ENCODE measurements at places on chromosomes 3 and 15.

GRCh38 chr15:73997986-73998385 is 3.5 kb downstream of the PML start:
- no peak for DNase-seq

GRCh38 chr3:123984957-123985356 is 7.0 kb downstream of the ROPN1 start:
- no peak for DNase-seq

DNA sequence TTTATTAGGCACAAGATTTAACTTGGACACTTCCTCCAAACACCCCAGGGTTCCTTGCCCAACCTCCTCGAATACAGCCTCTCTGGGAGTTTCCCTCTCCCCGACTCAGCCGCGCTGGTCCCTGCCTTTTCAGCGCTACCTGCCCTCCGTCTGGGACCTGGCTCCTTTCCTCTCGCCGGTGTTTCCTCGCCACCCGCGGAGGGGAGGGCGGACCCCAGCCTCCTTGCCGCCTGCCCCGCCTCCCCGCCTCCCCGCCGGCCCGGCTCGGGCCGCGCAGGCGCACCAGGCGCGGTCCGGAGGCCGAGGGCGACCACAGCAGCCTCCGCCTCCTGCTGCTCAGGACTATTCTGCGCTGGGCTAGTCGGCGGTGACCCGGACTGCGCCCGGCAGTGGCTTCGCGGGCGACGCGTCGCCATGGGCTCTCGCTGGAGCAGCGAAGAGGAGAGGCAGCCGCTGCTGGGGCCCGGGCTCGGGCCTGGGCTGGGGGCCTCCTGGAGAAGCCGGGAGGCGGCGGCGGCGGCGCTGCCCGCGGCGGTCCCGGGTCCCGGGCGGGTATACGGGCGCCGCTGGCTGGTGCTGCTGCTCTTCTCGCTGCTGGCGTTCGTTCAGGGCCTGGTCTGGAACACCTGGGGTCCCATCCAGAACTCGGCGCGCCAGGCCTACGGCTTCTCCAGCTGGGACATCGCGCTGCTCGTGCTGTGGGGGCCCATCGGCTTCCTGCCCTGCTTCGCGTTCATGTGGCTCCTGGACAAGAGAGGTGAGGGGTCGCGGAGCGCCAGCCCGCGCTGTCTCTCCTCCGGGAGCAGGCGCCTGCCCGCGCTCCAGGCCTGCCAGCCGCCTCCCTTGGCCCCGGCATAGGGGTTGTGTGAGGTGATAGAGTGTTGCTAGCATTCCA is at the start of gene SLC49A4:
SLC49A4 (plus strand) TSS at position 291 of the 895 bp plus-strand sequence; CDS start at position 415, 124 bp downstream.
- peak; percentile 62 for DNase-seq

DNA sequence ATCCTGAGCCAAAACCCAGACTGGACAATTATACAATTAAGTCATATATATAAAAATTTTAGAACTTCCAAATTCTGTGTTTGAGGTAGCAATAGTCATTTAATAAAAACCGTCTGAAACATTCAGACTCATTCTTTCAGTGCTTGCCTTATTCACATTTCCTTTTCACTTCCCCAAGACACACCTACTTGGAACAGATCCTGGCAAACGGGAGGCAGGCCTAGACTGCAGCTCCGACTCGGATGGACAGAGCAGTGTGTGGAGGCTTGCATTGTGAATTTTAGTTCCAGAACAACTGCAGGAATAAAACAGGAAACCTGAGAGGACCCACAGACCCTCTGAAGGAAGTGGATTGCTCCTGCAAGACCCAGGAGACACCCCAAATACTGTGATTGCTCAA is 341.4 kb downstream of the CNTN3 start:
- DNase-seq, result no peak

DNA sequence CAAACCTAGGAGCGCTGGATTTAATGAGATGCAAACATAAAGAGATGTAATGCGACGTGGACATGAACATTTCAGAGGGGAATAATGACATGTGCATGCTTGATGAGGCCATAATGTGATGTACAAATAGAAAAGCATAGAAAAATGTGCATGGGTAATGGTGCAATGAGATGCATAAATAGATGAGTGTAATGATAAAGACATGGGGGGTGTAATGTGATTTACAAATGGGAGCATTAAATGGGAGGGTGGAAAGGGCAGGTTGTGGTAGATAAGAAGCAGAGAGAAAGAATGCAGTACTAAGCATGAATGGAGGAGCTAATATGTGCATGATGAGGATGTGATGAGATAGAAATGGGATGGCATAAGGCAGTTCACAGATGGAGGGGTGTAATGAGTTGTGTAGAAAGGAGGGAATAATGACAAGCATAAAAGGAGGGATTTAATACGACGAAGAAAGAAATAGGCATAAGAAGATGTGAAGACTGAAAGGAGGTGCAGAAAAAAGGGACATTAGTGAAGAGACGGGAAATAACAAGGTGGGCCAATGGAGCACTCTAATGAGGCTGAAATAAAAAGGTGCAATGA is 137.5 kb upstream of the CCNL1 start:
- DNase-seq, result no peak

DNA sequence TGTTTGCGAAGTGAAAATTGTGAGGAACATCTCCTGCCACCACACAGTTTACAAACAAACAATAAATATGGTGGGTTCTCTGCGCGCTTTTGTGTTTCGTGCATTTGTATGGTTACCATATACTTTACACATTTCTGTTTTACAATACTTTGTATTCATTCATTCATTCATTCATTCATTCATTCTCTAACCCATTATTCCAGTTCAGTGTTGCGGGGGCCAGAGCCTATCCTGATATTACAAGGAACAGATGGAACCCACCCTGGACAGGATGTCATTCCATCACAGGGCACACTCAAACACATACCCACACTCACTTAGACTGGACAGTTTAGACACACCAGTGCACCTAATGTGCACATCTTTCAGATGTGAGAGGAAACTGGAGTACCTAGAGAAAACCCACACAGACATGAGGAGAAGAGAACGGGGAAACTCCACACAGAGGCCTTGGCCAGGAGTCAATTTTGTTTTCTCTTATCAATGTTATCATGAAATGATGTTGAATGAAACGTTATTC is 160.5 kb downstream of the FNDC3B start:
- DNase-seq, result no peak

DNA sequence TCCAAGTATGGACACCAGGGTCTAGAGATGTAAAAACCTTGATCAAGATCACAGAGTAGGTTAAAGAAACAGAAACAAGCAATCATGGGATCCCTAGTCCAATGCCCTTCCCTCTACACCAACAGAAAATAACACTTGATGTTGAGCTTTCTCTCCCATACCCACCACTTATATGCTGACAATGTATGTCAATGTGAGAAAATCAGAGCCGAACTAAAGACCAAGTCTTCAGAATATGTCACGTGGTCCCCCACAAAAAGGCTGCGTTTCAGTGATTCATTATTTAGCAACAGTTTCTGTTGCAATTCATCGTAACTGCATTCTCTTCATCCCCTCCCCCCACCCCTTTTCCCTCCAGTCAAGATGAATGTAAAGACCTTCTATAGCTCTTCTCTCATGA is 278.9 kb upstream of the STT3B start:
- no peak for DNase-seq

GRCh38 chr3:95923496-95924210 is 890.7 kb upstream of the EPHA6 start:
- DNase-seq, result no peak

- DNase-seq, result no peak
These were observed 105.7 kb upstream of the TRPM1 start for GRCh38 chr15:31207246-31207645.

- no peak for DNase-seq
These were observed 57.3 kb downstream of the ROBO2 start for GRCh38 chr3:77096966-77097890.

- DNase-seq, result no peak
These were observed 74.3 kb downstream of the FNDC3B start for GRCh38 chr3:172113710-172114109.

DNA sequence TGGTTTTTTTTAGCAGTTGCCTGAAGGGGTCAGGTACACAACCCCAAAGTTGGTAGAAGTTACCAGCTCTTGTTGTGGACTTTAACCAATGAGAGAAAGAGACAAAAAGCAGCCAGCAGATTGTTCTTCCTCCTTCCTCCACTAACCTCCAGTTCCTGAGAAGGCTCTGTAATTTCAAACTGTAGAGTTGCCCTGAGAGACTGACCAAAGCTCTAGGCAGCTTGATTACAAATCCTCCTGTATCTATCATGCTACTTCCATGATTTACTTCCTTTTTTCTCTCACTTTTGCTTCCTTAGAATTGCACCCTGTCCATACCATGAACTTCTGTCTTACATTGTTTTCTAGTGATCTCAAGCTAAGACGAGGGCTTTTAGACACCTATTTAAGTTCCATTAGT is 29.2 kb downstream of the NSUN3 start:
- DNase-seq, result no peak

DNA sequence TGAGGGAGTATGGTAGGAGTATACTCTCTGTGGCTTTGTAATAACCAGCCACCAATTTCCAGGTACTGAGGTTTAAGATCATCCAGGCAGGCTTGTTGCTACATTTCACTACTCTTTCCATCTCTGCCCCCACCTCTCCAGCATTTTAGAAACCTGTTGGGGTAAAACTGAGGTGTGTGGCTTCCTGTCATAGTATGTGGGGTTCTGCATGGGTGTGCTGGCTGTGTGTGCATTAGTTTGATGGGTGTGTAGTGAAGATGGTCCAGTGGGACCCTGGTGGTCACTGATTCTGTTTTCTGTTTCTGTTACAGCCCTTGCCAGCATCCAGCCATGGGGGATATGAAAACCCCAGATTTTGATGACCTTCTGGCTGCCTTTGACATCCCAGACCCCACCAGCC is 34.0 kb downstream of the ZNF592 start:
- no peak for DNase-seq

GRCh38 chr3:196273655-196274054 is 13.9 kb downstream of the PCYT1A start:
- no peak for DNase-seq

DNA sequence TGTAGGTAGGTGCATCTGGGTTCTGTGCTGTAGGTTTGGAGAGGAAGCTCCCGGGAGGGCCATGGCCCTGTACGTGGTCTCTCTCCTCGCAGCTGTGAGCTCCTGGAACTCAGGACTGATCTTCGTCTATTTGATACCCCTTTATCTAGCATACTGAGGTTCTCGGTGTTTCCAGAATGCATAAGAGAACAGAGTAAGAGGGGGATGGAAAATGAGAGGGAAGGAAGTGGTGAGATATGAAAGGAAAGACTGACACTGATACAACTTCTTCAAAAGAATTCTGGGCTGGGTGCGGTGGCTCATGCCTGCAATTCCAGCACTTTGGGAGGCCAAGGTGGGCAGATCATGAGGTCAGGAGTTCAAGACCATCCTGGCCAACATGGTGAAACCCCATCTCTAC is 90.7 kb downstream of the CHRD start:
- DNase-seq, result no peak

DNA sequence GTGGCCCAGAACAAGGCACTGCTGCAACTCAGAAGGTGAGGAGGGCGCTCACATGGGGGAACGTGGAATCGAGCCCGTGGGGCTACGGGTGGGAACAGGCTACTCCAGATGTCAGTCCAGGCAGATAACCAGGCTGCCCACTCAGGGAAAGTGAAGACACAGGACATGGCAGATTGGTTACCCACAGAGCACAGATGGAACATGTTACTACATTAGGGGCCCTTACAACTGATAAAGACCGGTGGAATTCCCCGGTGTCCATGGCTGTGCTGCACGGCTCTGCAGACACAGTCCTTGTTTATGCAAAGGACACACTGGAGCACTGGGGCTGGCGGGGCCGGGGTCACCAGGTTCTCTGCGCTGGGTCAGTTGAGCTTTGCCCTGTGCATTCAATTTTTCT is 36.9 kb downstream of the PCSK6 start:
- no peak for DNase-seq

- DNase-seq, result no peak
These were observed 401.2 kb upstream of the C2CD4B start for GRCh38 chr15:62566248-62566647.

- no peak for DNase-seq
These were observed 16.2 kb downstream of the ACAD11 start for GRCh38 chr3:132643366-132643765.

DNA sequence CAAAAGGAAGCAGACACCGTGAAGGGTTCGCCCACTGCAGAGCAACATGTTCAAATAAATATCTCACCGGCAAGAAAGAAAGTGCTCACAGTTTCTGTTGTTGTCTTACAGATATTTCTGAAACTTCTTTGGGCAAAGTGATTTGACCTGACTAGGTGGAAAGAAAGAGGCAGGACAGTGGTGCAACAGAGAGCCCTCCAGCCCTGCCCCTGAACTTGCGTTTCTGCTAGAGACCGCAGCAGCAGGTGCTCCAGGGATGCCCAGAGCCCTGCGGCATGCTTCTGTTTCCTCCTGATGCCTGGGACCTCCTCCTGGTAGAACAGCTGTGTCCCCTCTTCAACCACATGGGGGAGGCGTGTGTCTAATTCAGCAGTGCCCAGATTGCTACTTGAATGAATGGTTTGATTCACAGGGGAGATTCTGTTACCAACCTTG is 123.4 kb downstream of the ATP10A start:
- DNase-seq, result no peak

DNA sequence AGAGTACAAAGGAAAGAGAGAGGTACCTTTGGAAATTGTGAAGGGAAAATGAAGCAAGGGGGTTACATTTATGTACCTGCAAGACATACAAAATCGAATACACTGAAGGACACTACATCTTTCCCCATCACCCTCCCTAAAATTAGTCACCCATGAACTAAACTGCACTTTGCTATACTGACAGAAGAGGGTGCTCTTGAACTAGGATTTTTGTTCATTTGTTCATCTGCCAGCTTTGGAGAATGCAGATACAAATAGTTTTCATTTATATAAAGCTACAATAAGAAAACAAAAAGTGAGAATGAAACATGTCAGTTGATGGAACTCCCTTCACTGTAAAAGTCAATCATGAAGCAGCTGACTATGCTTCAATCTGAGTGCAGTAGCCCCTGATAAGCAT is 55.7 kb downstream of the PCCB start:
- DNase-seq, result no peak

- DNase-seq, result no peak
These were observed 71.4 kb downstream of the ARNT2 start for GRCh38 chr15:80475572-80475971.

DNA sequence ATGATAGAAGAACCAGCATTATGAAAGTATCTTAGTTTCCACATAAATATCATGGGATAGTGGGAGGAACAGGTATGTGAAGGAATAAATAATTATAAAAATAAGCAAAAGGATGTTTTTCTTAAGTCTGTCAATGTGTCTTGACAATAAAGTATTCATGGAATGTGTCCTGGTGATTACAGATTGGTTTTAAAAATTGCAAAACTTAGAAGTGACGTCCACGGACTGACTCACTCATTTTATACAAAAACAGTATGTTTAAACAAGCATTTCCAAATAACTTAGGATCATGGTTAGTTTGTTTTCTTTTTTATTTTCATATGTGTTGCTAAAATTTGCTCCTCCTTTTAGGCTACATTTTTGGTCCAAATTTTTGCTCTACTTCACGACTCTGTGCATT is 687.0 kb upstream of the NECTIN3 start:
- DNase-seq, result no peak

DNA sequence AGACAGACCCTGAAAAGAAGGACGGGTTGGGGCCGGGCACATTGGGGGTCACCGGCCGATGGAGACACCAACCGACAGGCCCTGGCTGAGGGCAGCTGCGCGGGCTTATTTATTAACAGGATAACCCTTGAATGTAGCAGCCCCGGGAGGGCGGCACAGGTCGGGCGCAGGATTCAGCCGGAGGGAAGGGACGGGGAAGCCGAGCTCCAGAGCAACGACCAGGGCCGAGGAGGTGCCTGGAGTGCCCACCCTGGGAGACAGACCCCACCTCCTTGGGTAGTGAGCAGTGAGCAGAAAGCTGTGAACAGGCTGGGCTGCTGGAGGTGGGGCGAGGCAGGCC is 2.2 kb upstream of the LSMEM2 start:
- no peak for DNase-seq

- DNase-seq, result no peak
These were observed 68.5 kb downstream of the SAMMSON start for GRCh38 chr3:70067860-70068521.
